ENCODE measurements at places on chromosomes 4 and X.

DNA sequence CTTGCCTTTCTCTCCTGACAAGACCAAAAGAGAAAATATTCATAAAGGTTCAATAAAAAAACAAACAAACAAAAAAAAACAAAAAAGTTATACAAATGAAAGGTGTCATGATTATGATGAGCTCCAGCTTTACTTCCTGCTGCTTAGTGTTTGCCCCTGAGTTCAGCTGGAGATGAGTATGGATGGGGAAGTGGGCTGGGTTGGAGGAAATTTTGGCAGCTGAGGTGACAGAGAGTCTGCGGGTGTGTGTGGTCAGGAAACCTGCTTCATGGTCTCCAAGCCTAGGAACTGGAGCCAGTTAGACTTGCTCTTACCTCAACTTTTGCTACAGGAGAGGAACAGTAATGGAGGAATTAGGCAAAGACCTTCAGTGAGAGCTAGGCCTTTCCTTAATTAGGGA is 4.3 kb upstream of the CYSLTR1 start:
- no peak for DNase-seq

DNA sequence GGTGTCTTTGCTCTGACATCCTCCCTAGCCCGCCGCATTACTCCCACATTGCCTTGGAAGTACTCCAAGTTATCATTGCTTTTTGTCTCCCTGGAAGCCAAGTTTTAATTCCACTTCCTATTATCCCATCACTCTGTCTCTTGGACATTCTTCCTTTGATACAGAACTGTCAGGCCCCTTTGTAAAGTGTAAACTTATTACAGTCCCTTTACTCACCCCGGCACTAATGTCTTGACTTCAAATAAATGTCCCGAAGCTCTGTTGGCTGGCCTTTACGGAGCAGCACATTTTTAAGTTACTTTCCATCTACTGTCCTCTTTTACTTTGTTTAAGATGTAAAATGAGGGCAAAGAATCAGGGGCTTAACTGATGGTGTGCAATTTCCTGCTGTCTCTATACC is 223.5 kb upstream of the IGFBP7 start:
- DNase-seq: no peak

DNA sequence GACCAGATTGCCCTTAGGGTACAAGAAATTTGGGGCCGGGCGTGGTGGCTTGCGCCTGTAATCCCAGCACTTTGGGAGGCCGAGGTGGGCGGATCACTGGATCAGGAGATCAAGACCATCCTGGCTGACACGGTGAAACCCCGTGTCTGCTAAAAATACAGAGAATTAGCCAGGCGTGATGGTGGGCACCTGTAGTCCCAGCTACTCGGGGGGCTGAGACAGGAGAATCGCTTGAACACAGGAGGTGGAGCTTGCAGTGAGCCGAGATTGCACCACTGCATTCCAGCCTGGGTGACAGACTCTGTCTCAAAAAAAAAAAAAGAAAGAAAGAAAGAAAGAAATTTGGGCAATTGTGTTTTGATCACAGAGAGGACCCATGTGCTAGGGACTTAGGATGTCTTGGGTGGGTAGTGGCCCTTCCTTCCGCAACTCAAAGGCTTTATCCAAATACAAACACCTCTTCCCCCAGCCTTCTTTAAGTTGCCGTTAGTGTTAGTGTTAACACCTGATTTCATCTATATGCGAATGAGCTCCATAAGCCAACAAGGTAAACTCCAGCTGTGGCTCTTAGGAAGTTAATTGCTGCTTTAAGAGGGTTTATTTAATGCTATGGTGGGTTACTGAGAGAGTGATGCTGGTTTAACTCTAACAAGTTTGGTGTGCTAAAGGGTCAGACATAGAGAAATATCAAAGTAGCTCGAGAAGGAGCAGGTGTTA is 8.6 kb upstream of the CCDC110 start:
- no peak for DNase-seq

GRCh38 chrX:100409610-100410590 is at the start of gene PCDH19:
Gene PCDH19, minus strand, starts transcription at chrX:100410273. Its CDS starts 1,676 bp downstream, at chrX:100408597.
- peak; percentile 7 for DNase-seq

GRCh38 chr4:169175476-169175875 is 95.3 kb downstream of the SH3RF1 start:
- no peak for DNase-seq

DNA sequence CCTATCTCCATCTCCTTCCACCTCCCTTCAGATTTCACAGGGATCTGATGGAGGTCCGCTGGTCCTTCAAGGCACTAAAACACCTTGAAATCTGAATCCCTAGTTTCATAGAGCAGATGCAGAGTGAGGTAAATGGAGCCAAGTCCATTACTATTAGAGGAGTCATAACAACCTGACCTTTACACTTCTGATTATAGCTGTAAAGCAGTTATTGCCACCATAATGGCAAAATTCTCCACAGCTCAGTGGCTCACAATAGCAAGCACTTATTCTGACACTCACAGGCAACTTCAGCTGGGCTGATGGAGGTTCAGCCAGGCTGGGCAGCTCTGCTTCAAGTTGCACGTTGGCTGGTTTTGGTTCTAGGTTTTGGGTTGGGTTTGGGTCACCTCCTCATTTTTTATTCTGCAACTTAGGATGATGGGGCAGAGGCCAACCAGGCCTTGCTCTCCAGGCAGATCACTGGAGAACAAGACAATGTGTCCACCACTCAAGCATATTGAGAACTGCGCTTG is 51.4 kb upstream of the LRAT start:
- DNase-seq: no peak

DNA sequence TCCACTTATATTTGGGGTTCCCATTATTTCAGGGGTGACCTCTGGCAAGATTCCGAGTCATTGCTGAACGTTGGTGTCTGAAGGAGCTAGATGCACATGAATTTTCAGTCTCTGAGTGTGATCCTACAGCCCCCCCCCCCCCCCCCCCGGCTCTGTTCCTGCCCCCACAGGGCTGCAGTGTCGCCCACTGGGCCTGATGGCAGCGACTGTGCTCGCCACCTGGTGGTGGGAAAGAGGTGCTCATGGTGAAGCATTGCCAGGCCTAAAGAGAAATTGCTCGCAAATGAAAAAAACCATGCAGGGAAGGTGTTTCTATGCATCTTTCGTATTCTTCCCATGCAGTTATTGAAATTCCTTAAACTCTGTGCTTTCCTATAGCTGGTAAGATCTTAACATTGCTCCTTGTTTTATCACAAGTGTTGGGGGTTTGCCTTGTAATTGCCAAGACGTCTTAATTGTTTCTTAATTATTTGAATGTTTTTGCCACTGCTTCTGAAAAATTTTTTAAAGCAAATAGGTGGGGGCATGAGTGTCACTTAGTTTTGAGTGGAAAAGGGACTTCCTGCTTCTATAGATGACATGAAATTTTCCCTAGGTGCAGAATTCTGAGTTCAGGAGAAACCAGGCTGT is 63.2 kb downstream of the CLDN22 start:
- peak; percentile 61 for DNase-seq

DNA sequence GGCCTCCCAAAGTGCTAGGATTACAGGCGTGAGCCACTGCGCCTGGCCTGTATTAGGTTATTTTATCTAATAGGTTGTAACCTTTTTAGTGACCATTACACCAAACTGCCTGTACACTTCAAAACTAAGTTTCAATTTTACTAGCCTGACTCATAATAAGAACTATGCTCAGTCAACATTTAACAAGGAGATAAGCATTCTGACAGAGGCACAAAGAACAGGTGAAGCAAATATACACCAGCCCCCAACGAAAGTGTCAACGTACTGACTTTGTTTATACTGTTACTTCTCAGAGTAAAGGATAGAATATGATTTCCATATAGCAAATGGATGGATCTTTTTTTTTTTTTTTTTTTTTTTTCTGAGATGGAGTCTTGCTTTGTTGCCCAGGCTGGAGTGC is 62.8 kb downstream of the SHISA3 start:
- DNase-seq: no peak

DNA sequence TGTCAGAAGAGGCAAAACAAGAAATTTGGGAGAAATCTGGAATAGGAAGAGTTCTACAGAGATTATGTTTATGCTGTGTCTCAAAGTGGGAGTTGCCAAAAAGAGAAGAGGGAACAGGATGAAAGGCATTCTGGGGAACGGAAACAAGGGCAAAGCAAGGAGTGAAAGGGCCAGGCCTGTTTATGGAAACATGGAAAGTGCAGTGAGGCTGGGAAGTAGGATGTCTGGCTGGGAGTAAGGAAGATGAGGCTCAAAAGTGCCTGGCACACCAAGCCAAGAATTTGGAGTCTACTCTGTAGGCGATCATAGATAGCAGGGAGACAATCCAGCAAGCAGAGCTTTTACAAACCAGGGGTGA is 1.8 kb upstream of the CUL4B start:
- no peak for DNase-seq

DNA sequence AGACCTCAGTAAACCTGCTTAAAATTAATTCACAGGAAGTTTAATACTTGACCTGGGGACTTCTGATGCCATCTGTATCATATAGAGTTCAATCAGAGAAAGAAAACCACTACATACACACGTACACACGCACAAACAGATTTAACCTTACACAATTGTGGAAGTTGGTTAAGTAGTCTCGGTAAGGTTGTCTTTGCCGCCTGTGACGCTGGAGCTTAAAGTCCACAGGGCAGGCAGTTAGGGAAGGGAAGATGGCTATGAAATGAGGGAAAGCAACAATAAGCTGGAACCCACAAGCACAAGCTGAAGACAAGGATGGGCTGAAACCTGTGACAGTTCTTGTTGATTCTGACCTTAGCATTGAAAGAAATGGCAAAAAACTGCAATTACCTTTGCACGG is 41.7 kb upstream of the TSPAN7 start:
- DNase-seq: no peak

GRCh38 chr4:8346838-8347605 is 77.5 kb downstream of the HTRA3 start:
- DNase-seq: no peak

DNA sequence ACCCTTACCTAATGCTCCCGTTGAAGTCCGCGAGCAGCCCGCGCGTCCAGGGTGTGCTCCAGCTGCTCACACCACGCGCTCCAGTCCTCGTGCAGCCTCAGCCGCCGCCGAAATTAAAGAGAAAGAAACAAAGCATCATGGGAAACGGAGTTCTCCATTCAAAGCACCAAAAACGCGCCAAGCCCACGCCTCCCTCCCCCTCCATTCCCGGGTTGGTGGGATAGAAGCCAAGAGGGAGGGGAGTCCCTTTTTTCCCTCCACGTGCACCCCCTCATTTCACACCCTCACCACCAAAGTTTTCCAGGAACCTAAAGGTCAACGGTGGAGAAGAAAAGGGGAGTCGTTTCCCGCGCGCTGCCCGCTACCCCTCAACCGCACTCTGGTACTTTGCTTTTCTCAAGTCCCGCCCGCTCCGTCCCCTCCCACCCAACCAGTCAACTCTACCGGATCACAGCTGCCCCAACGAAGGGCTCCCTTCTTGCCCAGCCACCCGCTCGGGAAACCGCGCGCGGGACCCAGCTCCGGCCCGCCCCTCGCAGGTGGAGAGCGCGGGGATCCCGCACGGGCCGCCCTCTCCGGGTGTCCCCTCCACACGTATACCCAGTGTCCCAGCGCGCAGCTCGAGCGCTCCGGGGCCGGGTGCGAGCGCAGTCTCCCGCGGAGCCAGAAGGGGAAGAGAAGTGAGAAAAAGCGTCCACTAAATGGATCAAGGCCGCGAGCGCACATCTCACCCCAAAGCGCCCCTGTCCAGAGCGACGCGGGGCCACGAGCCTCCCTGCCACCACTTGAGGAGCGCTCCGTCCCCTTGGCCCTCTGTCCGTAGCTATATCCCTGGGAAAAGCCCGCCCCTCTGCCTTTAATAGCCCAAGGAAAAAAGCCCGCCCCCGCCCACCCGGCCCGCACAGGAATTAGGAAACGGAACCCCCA is 65.1 kb upstream of the CCDC160 start:
- peak; percentile 65 for DNase-seq

- DNase-seq: no peak
Measured at GRCh38 chrX:17606231-17606630, 131.1 kb upstream of the SCML1 start.

DNA sequence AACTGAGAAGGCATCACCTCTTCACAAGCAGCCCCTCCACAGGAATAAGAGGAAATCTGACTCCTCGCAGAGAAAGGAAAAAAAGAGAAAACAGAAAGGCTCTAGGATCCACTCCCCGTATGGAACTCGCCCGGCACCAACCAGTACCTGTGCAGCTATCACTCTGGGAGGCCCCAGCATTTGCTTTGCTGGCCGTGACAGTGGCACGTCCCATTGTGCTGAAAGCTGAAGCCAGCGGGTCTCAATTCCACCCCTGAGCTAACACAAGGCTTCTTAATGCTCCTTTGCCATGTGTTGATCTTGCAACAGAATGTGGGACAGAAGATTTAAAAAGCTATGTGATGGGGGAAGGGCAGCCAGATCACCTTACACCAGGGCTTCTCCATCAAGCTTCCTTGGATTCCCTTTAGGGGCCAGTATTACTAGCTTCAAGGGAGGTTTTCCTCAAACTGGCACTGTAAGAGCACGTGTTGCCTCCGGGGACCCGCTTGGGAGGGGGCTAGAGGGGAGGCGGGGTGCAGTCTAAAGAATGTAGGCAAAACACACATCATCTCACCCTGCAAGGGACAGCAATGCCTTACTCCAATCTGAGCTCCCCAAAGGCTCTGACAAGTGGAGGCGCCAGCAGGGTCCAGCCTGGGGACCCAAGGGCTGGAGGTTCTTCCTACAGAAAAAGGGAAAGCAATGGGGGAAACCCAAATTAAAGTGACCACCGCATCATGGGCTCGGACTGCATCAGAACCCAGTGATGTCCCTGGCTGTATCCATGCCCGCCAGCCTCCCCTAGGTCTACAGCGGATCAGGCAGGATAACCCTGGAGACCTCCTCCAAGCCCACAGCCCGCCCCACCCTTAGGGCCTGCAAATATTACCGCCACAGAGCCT is 1.2 kb downstream of the USP46 start:
- peak; percentile 69 for DNase-seq

DNA sequence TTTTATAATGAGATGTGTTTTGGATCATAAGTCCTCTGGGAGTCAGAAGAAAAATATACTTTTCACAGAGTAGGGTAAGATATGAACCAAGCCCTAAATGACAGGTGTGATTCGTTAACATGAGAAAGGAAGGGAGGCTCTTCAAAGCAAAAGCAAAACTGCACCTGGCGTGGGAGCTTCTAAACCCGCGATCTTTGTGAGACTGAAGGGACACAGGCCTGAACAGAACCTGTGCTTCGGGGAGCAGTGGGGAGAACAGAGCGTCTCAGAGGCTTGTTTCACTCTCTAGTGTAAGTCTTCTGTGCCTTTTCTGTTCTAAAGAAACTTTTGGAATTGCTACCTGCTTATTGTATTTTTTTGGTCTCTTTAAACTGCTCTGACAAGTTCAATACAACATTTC is 30.2 kb upstream of the CYP4V2 start:
- DNase-seq: no peak

GRCh38 chr4:48388525-48389154 is 47.3 kb downstream of the SLAIN2 start:
- peak; percentile 87 for DNase-seq

DNA sequence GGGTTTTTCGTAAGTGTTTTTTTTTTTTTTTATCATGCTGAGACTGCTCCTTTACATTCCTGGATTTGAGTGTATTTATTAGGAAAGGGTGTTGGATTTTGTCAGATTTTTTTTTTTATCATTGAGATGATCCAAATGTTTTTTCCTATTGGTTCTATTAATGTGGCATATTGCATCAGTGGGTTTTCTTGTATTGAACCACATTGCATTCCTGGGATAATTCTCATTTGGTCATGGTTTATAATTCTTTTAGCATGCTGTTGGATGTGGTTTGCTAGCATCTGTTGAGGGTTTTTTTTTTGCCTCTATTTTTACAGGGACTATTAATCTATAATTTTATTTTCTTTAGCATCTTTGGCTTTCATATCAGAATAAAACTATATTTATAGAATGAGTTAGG is 28.8 kb downstream of the COL4A5 start:
- DNase-seq: no peak
